ENCODE measurements at places on chromosomes 6 and 20.

GRCh38 chr20:46897328-46897880, 2.8 kb downstream of the EYA2 start:
- no peak for DNase-seq

- DNase-seq, result no peak
Observed at GRCh38 chr20:38256021-38256420, 4.5 kb downstream of the KIAA1755 start.

- no peak for DNase-seq
Observed at GRCh38 chr6:12324099-12324498, 33.9 kb downstream of the EDN1 start.

- DNase-seq, result peak; percentile 81
Observed at GRCh38 chr6:30508890-30509736, 19.8 kb downstream of the HLA-E start.

- no peak for DNase-seq
Observed at GRCh38 chr6:151038616-151039015, 173.1 kb downstream of the MTHFD1L start.

DNA sequence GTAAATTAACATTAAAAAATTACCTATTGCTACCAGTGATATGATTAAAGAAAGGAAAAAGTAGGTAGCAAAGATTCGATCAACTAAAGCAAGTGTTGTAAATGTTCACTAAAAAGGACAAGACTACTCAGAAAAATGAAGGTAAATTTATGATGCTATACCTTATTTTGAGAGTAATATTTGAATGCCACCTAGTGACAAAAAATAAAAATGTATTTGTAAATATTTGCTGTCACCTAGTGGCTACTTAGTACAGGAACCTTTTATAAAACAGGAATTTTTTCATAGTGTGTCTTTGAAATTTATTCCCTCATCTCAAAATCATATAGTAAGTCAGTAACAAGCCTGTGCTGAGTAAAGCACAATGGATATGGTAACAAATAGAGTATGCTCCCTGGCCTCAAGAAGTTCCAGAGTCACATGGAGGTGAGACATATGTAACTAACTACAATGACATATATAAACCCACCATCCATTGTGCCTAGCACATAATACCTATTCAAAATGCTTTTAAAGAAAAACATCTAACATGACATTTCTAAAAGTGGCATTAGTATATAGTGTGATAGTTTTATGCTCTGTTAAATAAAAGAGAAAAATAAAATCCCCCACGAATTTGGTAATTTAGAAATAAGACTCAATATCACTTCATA, 193.1 kb upstream of the SIM1 start:
- DNase-seq, result peak; percentile 1

GRCh38 chr6:143039548-143039947, 21.1 kb upstream of the AIG1 start:
- DNase-seq, result no peak

DNA sequence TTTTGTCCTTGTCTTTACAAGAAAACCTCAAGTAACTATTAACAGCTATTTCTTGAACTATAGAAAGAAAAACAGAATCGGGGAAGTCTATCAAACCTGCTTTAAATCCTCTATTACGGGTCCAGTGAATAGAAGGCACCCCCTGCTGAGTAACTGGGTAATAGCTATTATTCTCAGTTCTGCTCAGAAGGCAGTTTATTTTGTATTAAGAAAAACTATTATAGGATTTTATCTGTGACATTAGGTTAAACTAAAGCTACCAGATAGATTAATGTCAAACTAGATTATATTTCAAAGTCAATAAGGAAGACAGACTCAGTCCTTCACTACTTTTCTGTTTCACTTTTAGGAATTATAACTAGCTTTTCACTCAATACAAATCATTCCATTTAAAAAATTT, 93.7 kb downstream of the DST start:
- DNase-seq, result no peak

Measured in CD4-positive, alpha-beta T cell treated with Interleukin-4 for 4 hours (primary cell).